ENCODE measurements at places on chromosomes 16 and 17.
A peak's percentile ranks its signal among the peaks of the same experiment; 100 is the strongest.

DNA sequence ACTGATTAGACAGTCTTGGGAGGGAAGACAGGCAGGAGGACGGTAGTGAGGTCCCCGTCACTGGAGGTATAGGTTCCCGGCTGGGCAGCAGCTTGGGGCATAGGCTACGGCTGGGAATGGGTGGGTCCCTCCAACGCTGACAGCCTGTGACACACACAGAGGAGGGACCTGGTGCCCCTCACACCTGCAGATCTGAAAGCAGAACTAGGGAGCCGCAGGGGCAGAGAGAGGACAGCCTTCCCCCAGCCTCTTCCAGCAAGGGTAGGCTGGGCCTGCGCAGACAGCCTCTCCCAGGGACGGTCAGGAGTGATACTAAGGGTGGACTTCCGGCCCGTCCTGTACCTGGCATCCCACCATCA lies 2.0 kb downstream of the P2RX1 start:
- no peak for DNase-seq

GRCh38 chr16:84314373-84314772 lies 19.7 kb downstream of the WFDC1 start:
- no peak for DNase-seq

GRCh38 chr16:67942200-67942509 lies 1.8 kb downstream of the LCAT start:
- DNase-seq, result peak; percentile 38

DNA sequence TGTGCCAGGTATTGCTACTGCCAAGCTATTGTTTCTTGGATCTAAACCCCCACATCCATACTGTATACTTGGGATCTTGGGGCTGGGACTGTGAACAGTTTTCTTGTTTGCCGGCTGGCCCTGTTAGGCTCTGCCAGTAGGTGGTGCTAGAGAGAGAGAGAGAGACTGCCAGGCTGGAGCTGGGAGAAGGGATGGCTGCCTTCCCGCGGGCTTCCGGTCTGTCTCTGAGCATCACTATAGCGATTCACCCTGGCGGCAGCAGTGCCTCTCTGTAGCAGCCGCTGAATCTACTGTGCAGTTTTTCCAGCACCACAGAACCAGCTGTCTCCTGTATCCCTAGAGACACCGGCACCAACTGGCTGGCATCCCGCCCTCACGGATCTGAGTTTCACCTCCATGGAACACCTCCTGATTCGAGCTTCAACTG lies 201.2 kb downstream of the UTP18 start:
- peak; percentile 6 for DNase-seq

DNA sequence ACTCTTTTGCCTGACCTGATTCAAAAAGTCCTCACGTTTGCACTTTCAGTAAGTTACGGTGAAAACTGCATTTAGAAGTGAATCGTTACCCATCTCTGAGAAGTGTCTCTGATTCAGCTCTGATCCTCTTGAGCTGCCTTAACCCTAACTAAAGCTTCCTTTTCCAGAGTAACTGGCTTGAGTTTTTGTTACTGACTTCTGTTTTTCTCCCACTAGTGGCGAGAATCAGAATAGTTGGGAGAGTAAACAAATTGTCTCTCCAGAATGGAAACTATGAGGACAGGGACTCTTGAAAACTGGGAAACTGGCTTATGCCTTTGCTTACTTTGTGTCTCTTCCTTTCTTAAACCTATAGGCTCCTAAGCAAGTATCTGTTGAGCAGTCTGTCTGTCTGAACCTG lies 31.3 kb upstream of the KPNB1 start:
- DNase-seq, result no peak

- no peak for DNase-seq
Observed at GRCh38 chr17:53635444-53635843, 187.3 kb upstream of the KIF2B start.

- DNase-seq, result no peak
Observed at GRCh38 chr16:88951989-88952388, 25.0 kb downstream of the CBFA2T3 start.

- DNase-seq, result no peak
Observed at GRCh38 chr16:14186007-14186794, 115.1 kb downstream of the MRTFB start.

GRCh38 chr17:54028986-54029580 lies 206.4 kb downstream of the KIF2B start:
- DNase-seq, result no peak

GRCh38 chr16:17027488-17028129 lies 443.2 kb downstream of the XYLT1 start:
- no peak for DNase-seq

DNA sequence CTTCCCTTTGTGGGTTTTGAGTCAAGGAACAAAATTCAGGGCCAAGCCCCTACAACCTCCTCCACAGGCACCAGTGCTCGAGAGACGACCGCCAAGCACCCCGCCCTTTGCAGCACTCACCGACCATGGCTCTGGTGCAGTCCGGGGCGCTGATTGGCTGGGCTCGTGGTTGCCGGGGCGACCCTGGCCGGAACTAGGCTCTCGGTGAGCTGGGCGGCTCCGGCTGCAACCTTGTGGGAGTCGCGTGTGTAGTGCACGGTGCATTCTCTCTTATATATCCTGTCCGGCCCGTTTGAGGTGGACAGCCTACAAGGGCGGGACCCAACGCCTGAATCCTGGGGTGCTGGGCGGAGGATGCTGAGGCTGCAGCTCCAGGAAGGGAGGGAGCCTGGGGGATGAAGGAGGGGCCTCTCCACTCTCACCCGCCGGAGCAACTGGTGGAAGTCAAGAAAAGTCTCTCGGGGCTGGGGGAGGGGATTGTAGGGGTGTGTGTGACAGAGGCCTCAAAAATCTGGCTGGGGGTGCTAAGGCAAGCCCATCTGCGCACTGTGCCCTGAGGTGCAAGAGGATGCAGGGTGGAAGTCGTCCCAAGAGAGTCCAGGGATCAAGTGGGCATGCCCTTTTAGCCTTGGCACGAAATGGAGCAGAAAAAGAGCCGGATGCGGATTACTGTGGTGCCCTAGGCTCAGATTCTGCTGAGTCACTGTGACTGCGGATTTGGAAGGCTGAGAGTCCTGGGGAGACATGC lies at the start of gene NQO1:
Gene NQO1 (minus strand): TSS at position 248 of the 748 bp plus-strand sequence. CDS start 121 bp downstream, at position 127.
- peak; percentile 88 for DNase-seq

GRCh38 chr17:48990882-48991357 lies 6.3 kb upstream of the IGF2BP1 start:
- DNase-seq, result no peak

DNA sequence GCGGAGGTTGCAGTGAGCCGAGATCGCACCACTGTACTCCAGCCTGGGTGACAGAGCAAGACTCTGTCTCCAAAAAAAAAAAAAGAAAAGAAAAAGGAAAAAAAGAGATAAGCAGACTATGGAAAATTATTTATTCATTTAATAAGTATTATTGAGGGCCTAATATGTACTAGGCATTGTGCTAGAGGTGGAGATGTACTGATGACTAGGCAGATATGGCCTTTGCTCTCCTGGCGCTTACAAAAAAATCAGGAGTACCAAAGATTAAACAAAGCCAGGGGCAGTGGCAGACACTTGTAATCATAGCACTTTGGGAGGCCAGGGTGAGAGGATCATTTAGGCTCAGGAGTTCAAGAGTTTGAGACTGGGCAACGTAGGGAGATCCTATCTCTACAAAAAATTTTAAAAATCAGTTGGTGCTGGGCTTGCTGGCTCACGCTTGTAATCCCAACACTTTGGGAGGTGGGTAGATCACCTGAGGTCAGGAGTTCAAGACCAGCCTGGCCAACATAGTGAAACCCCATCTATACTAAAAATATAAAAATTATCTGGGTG lies 10.4 kb upstream of the TNRC6A start:
- no peak for DNase-seq

GRCh38 chr17:34883106-34884000 lies 77.9 kb downstream of the CCT6B start:
- no peak for DNase-seq

DNA sequence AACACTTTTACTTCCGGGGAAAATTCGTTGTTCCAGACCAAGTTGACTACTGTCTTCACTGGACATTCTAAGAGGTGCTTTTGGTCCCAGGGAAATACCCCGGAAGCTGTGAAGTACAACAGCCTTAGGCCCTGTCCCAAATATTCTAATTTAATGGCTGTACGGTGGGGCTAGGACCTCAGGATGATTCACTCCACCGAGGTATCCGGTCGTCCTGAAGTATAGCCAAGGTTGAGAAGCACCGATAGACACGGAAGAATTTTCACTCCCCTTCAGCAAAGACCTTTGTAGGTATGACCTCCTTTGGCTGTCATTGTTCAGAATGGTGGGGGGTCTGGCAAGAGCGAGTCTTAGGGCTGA lies 34.9 kb upstream of the ARL4D start:
- DNase-seq, result no peak

GRCh38 chr17:17883801-17884200 lies 47.0 kb upstream of the SREBF1 start:
- DNase-seq, result no peak

GRCh38 chr16:24635900-24636610 lies 93.4 kb upstream of the TNRC6A start:
- DNase-seq, result no peak

GRCh38 chr17:887551-888209 lies 91.9 kb downstream of the NXN start:
- no peak for DNase-seq

DNA sequence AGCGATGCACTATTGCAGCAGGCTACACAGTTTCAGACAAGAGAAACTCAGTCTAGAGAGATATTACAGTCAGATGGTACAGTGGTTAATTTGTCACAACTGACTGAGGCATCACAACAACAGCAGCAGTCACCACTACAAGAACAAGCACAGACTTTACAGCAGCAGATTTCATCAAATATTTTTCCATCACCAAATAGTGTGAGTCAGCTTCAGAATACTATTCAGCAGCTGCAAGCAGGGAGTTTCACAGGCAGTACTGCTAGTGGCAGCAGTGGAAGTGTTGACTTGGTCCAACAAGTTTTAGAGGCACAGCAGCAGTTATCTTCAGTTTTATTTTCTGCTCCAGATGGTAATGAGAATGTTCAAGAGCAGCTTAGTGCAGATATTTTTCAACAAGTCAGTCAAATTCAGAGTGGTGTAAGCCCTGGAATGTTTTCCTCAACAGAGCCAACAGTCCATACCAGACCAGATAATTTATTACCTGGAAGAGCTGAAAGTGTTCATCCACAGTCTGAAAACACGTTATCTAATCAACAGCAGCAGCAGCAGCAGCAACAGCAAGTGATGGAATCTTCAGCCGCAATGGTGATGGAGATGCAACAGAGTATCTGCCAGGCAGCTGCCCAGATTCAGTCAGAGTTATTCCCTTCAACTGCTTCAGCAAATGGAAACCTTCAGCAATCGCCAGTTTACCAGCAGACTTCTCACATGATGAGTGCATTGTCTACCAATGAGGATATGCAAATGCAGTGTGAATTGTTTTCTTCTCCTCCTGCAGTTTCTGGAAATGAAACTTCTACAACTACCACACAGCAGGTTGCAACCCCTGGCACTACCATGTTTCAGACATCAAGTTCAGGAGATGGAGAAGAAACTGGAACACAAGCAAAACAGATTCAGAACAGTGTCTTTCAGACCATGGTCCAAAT lies 34.1 kb downstream of the NQO1 start:
- no peak for DNase-seq

- DNase-seq, result no peak
Observed at GRCh38 chr17:57133486-57133885, 48.4 kb downstream of the AKAP1 start.

- no peak for DNase-seq
Observed at GRCh38 chr17:68389041-68389440, 68.3 kb downstream of the WIPI1 start.

DNA sequence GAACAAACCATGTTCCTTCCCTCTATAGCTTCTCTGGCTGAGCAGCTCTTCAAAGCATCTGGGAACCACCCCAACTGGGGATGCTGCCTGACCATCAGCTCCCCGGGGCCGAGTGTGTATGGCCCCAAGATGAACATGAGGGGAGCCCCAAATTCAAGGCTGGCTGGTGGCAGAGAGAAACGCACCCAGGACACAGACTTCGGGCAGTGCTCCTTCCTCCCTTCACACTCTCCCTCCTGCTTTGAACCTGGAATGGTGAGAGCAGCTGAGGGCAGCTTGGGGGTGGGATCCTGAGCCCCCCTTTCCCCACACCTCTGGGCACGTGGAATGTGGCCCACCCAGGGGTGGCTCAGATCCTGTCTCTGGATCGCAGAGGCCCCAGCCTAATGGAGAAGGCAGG lies 17.2 kb downstream of the TLE7 start:
- DNase-seq, result no peak

DNA sequence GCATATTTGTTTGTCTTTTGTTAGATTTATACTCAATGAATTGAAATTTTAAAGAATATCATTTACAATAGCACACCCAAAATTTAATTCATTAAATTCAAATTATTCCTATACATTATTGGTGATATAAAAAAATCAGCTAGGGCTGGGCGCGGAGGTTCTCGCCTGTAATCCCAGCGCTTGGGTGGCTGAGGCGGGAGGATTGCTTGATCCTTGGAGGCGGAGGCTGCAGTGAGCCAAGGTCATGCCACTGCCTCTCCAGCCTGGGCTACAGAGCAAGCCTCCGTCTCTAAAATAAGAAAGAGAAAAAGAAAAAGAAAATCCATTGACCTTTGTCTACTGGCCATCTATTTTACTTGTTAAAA lies 4.5 kb upstream of the PRDM7 start:
- no peak for DNase-seq

- DNase-seq, result no peak
Observed at GRCh38 chr17:40349477-40349894, 15.1 kb downstream of the GJD3 start.

DNA sequence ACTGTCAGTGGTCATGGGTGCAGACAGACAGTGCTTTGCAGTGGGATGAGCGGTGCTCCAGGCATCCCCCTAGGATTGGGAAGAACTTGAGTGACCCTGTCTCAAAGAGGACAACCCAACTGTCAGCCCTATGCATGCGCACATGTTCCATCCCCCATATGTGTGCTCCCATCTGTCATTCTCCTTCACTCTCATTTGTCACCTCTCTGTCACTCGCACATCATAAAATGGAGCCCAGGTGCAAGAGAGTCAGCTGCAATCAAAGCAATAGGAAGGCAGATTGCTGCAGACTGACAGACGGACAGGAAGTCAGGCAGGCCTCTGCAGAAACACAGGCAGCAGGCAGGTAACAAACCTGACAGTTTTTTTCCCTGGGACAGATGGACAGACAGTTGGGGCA lies 101.8 kb upstream of the CCL1 start:
- DNase-seq, result no peak

DNA sequence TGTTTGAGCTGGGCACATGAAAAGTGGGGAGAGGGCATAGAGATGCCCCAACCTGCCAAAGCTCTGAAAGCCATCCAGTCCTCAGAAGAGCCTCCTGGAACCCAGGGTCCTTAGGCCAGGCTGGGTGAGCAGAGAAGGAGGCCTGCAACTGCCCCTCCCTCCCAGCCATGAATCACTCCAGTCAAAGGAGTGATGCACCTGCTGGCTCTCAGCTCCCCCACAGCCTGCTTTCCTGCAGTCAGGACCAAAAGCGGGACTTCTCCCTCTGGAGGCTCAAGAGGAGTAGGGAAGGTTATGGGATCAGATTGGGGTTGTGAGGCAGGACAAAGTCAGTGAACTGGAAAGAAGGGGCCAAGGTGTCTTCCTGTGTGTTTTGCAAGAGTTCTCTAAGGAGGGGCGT lies 145.6 kb downstream of the TMEM132E start:
- no peak for DNase-seq

- DNase-seq, result no peak
Observed at GRCh38 chr16:27286451-27286850, 17.9 kb upstream of the NSMCE1 start.

- DNase-seq, result peak; percentile 74
Observed at GRCh38 chr16:85735225-85735635, 15.7 kb downstream of the C16orf74 start.

- no peak for DNase-seq
Observed at GRCh38 chr17:35372846-35373533, 431 bp downstream of the SLFN11 start.

- no peak for DNase-seq
Observed at GRCh38 chr16:53817812-53818550, 114.0 kb downstream of the FTO start.

Measured in immature natural killer cell (primary cell).